ENCODE measurements at places on chromosomes 4 and X.
A peak's percentile ranks its signal among the peaks of the same experiment; 100 is the strongest.

GRCh38 chr4:6761649-6762615 lies 20.6 kb upstream of the KIAA0232 start:
- ATAC-seq: peak; percentile 65

DNA sequence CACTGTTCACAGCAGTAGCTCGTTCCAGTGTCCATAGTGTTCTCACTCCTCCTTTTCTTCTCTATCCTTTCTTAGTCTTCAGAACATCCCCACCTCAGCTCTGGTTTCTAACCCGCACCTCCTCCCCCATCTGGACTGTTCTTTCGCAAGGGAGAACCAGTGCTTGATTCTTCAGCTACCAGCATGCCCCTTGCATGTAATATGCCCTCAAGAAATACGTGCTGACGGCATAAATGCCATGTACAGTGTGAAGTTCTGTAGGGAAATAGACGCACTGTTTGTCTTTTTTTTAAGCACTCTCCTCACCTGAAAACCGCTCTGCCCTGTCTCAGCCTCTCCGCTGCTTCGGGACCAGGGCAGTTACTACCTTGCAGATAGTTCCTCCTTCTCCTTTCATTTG lies 5.3 kb downstream of the CLDN22 start:
- no peak for ATAC-seq

- no peak for ATAC-seq
These were observed 41.0 kb downstream of the CEP135 start for GRCh38 chr4:55989766-55990165.

DNA sequence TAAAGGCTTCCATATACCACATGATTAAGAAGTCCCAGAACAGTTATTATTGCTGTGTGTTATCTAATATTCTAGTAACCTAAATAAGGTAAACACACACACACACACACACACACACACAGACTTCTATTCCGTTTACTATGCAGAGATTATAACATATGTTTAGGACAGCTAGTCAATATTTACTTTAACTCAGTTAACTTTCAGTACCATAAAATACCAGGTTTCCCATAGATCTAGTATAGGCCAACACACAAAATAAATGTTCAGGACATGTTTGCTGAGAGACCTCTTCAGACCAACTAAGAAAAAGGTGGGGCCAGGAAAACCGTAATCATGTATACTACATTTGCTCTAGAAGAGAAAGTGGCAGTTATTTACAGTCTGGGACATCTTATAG lies 365.5 kb downstream of the KLHL13 start:
- no peak for ATAC-seq

DNA sequence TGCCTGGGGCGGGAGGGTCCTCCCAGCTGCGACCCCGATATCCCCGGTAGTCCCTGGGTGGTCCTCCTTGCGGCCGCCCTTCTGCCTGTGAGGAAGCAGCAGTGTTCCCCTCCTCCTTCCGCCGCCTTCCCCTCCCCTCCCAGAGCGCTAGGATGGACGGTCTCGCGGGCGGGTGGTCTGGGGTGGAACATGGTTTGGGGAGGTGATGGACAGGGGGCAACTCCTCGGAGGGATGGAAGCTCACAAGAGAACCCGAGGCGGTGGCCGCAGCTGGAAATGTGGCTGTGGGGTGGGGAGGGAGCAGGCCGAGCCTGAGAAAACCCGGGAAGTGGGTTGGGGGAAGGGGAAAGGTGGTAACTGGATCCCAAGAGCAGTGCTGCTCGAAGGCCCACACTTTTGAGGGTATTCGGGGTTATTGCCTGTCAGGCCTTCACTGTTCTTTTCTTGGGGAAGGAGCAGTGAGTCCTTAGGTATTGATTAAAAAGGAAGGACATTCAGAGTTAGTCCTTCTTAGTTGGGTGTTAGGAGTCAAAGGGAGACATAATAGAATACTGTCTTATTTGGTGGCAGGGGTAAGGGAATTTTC lies 581 bp downstream of the UBE2K start:
- peak; percentile 62 for ATAC-seq

GRCh38 chr4:6971536-6972374 lies 62.1 kb downstream of the TBC1D14 start:
- no peak for ATAC-seq

GRCh38 chr4:169663831-169664230 lies 43.5 kb downstream of the CLCN3 start:
- no peak for ATAC-seq

DNA sequence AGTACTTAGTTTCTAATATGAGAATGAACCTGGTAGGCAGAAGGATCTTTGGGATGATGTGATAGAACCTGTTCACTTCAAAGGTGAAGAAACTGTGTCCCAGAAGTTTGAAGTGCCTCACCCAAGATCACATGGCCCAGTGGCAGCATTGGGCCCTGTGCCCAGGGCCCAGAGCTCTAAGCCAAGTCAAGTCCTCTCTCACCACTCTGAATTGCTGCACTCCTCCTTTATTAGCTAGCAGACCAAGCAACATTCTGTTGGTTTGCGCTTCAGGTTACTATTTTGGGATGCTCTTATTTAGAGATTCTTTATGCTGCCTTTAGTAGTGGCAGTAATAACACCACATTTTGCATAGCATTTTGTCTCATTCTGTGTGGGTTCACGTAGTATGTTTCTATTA lies 82.7 kb downstream of the PARM1 start:
- no peak for ATAC-seq
